ENCODE measurements at places on chromosomes 1 and 21. TPM values are rescaled to one million over a fixed set of nuclear protein-coding genes. Genes with fewer than 3 reads are reported as not detected.

GRCh38 chr1:25669781-25670567, 53.4 kb downstream of the MAN1C1 start:
- peak; percentile 12 for DNase-seq

Gene CSF1
- total RNA-seq: 79.8 TPM

DNA sequence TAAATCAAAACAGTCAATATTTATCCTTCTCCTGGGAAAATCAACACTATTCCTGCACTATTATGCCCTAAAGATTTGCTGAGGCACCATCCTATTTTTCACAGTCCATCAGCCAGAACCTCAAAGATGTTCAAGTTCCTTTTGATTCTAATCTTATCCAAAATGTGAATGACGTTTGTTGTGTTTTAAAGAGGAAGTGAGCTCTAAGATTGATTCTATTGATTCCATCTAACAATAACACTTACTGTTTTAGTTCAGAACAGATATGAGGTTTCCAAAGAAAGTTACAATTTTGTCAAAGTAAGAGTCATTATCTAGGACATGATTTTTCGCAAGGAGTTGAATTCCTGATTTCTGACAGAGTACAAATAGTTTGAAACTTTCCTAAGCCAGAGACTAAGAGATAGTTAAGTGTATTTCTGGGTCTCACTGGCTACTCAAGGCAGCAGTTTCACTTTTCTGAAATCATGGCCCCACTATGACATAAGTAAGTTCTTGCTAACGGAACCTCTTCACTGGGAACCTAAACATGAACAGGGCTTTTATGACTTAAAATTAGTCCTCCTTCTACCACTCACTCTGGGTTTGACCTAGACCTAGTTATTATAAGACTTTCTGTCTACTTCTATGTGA, 84.7 kb downstream of the LHX9 start:
- no peak for DNase-seq

Gene SHISA4
- total RNA-seq: 8.6 TPM

- DNase-seq: peak; percentile 61
These were observed 51.7 kb downstream of the SLC37A1 start for GRCh38 chr21:42565206-42565810.

- DNase-seq: no peak
These were observed 46.3 kb downstream of the HTR6 start for GRCh38 chr1:19710825-19711611.

Gene RGS7
- total RNA-seq: not detected

GRCh38 chr1:235709018-235709417, 59.4 kb upstream of the GNG4 start:
- no peak for DNase-seq

DNA sequence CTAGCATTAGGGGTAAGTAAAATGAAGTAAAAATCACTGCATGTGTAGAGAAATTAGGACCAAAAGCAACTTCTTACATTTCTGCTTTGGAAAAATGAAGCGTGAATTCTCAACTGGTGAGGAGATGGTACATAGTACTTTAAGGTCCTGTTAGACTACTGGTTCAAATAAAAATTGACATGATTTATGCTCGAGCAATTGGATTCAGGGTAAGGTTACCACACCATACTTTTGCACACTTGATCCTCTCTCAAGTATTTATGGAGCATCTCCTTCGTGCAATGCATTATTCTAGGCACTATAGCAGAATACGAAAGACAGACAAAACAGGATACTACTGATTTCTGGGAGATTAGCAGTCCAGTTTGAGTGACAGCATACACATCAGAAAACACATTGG, 66.2 kb downstream of the BRINP2 start:
- no peak for DNase-seq

Gene OSCP1
- 8.2 TPM for total RNA-seq

GRCh38 chr1:84428235-84428634, 30.0 kb downstream of the DNASE2B start:
- no peak for DNase-seq

Gene OR2W3
- 1.6 TPM for total RNA-seq

Gene EXTL2
- 11.6 TPM for total RNA-seq

GRCh38 chr1:153390938-153391710, at the start of gene S100A8:
S100A8 (minus strand) TSS chr1:153391073; CDS start chr1:153390535, 538 bp downstream.
- DNase-seq: peak; percentile 83

DNA sequence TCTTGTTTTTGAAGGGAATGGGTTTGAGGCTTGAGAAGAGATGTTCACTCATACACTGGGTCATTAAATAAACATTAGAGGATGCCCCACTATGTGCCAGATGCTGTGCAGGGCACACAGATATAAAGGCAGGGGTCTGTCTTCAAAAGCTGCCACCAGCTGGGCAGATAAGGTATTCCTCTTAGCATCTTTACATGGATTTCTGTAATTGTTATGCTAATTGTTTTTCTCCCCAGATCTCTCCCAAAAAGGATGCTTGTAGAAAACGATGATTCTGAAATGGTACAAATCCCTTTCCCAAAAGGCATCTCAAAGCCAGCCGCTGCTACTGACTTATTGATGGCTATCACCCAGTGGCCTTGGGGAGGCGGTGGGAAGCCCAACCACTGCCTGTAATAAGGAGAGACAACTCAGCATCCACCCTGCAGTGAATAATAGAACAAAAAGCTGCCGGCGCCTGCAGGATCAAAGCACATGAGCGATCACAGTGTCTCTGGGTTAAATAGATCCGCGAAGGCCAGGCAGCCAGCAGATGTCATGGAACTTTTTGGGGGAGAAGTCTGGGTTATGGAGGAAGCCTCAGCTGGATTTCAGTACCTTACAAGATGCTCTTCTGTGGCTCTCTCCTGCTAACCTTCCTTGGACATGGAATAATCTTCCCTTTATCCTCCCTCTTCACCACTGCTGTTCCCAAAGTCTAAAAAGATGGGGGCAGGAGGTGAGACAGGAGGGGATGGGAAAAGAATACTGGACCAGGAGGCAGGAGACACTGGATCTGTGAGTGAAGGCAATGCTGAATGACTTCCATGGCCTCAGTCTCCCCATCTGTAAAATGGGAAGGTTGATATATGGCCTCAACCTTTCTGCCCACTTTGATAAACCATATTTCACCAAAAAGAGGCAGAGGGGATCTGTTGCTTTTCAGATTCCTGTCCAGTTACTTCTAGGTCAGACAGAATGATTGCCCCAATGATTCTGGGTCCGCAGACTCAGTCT, 54.8 kb upstream of the CD34 start:
- DNase-seq: no peak

Gene CMPK1
- total RNA-seq: 127 TPM

DNA sequence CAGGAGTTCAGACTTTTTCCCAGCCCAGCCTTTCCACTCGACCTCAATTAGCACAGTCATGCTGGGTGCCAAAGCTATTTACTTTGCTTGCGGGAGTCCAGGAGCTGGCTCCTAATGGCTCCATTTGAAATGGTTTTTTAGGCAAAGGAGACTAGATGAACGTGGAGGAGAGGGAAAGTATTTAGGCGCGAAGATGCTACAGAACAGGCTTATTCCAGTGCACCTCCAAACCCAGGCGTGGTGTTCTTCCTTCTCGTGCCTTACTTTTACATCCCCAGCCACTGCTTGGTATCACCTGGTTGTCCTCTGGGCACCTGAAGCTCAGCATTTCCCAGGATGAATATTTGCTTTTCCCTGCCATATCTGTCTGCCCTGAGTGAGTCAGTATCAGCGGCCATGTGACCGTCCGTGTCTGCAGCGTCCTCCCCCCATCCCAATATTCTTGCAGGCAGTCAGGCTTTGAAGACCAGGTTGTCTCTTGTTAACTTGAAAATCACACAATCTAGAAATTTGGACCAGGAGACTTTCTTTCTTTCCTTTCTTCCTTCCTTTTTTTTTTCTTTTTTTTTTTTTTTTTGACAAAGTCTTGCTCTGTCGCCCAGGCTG, 198.5 kb downstream of the DYRK1A start:
- DNase-seq: no peak

DNA sequence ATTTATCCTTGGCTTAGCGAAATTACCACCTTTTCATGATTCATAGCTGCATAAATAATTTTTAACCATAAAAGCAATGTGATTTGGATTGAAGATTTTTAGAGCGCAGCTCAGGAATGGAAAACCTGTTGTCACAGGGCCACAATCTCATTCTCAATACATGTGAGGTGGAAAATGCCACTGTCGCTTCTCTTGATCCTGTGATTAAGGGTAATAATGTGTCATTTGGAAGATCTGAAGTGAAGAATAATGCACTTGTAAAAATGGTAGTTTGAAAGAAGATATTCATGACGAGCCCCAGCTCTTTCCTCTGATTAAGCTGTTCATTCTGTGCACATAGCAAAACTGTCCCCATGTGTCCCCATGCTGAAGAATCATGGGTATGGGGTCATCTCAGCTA, 230.4 kb downstream of the BACH1 start:
- no peak for DNase-seq

- no peak for DNase-seq
These were observed 32.3 kb upstream of the DIPK1A start for GRCh38 chr1:92993581-92993980.

DNA sequence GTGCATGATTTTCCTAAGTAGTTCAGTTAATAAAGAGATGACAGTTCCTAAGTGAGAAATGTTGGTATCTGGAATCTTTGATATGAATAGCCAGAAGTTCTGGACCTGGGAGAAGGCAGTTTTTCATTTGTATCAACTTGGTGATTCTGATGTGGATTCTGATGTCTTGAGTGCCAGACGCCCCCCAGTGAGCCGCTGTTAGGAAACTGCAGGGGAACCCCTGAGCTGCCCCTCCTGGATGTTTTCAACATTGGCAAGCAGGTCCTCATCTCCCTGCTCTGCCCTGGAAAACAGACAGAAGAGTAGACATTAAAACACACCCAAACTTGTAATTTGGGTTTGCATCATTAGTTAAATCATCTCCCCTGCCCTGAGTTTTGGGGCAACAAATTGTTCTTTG, 7.4 kb downstream of the ETS2 start:
- DNase-seq: no peak

Gene LCK
- 8.3 TPM for total RNA-seq

Gene IFI16
- 98.0 TPM for total RNA-seq

Measured in upper lobe of right lung (tissue), 1 donor.